Dorsolateral prefrontal cortex (tissue), 122 donors: ENCODE measurements at places on chromosomes 13 and 19.

GRCh38 chr19:4229179-4229931 is at the start of gene EBI3:
Gene EBI3, plus strand, starts transcription at chr19:4229523. Its CDS starts 28 bp downstream, at chr19:4229551.
- no peak for DNase-seq

DNA sequence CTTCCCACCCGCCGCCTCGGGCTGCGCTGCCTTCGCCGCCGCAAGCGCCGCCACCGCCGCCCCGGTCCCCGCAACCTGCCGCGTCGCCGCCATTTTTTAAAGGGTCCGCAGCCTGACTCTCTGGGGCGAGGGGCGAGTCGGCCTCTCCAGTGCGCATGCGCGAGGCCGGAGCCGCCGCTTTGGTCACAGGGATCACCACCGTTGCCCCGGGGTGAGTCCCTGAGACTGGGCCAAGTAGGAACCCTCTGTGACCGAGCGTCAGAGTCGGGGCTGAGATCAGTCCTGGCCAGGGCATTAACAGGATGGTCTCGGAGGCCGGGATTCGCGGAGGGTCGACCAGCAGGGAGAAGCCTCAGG is 42.6 kb downstream of the ZNF146 start:
- peak; percentile 38 for DNase-seq

GRCh38 chr19:44749292-44749691 is 784 bp downstream of the BCL3 start:
- DNase-seq: no peak

DNA sequence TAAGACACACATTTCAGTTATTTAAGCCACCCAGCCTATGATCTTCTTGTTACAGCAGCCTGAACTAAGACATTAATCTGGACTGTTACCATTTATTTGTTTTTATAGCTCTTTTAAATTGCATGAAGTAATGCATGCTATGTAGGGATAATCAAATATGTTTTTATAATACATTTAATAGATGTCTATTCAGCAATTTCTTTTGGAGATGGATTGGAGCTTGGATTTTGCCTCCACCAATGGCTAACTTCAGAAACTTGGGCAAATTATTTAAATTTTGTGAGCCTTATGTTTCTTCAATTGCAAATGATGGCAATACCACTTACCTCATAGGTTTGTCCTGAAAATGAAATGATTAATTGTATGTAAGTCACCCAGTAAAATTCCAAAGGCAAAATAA is 288.7 kb downstream of the GPC6 start:
- no peak for DNase-seq

DNA sequence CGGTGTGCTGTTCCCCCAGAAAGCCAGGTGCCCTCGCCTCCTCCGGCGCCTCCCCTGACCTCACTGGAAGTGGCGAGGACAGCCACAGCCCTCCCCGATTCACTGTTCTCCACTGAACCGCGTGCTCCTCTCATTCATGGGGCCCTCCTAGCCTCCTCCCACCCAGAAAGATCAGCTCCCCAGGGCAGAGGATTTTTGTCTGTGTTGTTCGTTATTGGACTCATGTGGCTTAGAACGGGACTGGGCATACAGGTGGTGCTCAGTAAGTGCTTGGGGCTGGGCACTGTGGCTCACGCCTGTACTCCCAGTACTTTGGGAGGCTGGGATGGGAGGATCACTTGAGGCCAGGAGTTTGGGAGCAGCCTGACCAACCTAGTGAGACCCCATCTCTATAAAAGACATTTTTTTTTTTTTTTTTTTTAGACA is 3.8 kb downstream of the PRTN3 start:
- no peak for DNase-seq

- no peak for DNase-seq
These were observed 50.6 kb downstream of the ELF1 start for GRCh38 chr13:40968416-40969000.

DNA sequence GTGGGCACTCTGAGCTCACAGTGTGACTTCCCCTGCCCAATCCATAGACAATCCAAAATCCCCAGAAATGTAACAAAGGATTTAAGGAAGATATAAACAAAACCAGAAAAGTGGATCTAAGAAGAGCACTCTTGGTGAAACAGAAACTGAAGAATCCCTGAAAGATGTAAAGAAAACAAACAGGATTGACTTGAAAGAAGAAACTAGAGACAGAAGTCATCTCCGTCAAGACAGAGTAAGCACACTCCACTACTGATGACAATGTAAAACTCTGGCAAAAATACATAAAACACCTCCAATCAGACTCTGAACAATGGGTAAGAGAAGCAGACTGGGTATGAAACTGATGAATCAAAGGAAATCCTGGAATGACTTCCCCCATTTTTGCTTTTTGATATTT is 13.5 kb downstream of the TUBGCP3 start:
- DNase-seq: no peak

GRCh38 chr19:7842661-7843294 is 12.8 kb downstream of the EVI5L start:
- no peak for DNase-seq

DNA sequence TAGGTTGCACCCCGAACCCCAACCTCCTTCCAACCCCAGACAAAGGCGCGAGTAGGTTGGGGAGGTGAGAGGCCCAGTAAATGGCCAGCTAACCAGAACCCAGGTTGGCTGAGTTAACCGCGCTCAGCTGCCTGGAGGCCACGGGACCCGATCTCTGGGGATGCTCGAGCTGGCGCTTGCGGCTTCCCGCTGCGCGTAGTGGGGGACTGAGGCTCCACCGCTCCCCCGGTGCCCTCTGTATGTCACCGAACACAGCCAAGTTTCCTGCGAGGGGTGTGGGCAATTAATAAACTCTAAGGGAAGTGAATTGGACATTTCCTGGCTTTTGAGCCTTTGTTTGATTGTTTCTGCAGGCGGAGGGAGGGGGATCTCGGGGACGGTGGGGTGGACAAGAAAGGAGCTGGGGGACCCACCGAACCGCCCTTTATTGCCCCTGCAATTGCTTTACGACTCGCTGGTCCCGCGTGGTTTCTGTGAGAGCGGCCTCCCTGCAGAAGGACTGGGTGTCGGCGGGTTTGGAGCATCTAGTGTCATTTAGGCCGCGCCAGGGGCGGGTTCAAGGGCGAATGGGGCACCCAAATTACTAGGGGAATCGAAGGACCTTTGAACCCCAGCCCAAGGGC is 3.5 kb upstream of the ZIC5 start:
- DNase-seq: no peak

- DNase-seq: no peak
These were observed 481.9 kb downstream of the COG6 start for GRCh38 chr13:40137400-40137799.

DNA sequence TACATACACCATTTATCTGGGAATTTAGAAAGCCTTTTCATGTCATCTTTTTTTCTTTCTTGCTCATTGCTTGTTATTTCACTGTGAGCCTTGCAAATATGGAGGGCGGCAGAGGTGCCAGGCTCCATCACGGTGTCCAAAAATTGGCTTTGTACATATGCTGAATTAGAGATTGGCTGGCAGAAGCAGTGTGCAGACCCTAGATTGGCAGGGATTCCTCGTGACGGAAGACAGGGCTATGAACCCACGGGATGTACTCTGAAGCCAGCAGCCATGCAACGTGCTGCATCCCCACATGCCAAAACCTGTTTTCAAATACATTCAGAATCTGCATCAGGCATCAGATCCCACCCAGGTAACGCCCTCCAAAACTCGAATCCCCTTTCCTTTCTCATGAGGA is 142.8 kb downstream of the ZIC5 start:
- no peak for DNase-seq

DNA sequence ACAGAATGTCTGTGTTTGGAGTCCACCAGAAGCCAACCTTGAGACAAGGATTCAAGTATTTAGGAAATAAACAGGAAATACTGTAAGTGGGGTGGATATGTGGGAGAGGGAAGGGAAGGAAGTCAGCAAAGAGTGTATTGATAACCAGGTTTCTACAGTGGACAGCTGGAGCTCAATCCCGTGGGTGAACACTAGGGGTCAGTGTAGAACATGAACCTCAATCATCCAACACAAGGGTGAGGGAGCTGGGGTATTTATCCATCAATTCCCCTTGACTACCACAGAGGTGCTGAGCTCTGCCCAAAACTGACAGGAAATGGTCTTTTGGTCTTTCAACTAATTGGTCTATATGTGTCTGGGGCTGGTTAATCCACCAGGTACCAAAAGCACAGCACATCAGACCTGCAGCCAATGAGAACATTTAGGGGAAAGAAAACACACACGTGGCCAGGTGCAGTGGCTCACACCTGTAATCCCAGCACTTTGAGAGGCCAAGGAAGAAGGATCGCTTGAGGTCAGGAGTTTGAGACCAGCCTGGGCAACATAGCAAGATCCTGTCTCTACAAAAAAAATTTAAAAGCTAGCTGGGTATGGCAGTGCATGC is 5.6 kb upstream of the SYDE1 start:
- DNase-seq: no peak

GRCh38 chr13:52029569-52029968 is 5.1 kb downstream of the UTP14C start:
- DNase-seq: no peak

DNA sequence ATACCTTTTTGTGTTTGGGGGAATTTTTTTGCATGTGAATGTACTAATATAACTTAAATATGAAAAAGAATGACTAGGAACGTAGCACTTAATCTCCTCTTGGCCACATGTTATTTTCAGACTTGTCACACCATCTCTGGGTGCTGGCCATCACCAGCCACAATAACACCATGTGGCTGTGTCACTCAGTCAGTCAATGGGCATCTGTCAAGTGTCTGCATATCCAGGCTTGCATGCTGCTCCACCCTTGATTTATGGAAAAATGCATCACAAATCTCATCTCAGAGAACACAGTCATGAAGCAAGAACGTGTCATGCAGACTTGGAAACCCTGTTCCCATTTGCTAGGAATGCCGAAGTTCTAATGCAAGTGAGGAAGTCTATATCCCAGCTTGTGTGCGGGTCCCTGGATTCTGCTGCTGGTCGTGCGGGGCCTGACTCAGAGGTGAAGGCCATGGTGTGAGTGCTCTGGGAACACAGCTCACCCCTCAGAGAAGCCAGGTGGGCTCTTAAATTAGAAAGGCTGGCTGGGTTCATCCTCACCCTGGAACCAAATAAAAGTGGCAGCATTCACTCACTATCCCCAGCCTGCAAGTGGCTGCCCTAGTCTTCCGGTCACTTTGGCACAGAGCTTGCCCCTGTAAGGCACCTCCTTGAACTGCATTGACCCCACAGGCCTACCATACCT is 53.6 kb upstream of the ARHGEF7 start:
- no peak for DNase-seq

GRCh38 chr13:30729801-30730200 is 5.5 kb upstream of the ALOX5AP start:
- DNase-seq: no peak

DNA sequence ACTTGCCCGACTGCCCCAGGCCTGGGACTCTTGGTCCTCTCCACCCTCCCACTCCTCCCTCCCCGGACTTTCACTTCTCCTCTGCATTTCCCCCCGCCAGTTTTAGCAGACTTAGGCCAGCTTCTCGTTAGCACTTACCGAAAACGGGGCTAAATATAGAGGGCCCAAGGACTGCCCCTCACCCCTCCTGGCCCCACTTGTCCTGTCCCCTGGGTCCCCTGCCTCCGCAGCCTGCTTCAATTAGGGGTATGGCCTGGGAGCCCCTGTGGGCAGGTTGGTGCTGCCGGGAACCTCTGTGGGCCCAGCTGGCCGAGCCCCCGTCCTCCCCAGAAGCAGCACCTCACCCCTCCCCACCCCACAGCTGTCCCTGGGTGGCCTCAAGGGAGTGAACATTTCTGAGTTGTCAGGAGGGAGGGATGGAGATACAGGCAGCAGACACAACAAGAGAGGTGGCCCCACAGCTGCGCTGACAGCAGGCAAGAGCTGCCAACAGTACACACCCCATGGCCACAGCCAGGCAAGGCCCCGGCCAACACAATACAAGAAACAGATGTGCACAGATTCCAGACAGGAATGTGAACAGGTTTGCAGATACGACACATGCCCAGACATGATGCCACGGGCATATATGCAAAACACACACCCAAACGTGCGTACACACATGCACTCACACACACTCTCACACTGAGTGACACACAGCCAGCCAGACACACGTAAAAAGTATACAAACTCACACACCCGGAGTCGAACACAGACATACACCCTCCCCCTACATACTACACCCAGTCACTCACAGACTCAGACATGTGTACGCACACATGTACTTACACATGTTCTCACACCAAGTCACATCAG is 2.6 kb downstream of the POU2F2 start:
- DNase-seq: peak; percentile 22

- no peak for DNase-seq
These were observed 27.4 kb downstream of the STARD13 start for GRCh38 chr13:33257841-33258807.

- no peak for DNase-seq
These were observed 2.4 kb upstream of the PTGER1 start for GRCh38 chr19:14477418-14478112.

- no peak for DNase-seq
These were observed 199.6 kb upstream of the IRS2 start for GRCh38 chr13:109985871-109986450.

DNA sequence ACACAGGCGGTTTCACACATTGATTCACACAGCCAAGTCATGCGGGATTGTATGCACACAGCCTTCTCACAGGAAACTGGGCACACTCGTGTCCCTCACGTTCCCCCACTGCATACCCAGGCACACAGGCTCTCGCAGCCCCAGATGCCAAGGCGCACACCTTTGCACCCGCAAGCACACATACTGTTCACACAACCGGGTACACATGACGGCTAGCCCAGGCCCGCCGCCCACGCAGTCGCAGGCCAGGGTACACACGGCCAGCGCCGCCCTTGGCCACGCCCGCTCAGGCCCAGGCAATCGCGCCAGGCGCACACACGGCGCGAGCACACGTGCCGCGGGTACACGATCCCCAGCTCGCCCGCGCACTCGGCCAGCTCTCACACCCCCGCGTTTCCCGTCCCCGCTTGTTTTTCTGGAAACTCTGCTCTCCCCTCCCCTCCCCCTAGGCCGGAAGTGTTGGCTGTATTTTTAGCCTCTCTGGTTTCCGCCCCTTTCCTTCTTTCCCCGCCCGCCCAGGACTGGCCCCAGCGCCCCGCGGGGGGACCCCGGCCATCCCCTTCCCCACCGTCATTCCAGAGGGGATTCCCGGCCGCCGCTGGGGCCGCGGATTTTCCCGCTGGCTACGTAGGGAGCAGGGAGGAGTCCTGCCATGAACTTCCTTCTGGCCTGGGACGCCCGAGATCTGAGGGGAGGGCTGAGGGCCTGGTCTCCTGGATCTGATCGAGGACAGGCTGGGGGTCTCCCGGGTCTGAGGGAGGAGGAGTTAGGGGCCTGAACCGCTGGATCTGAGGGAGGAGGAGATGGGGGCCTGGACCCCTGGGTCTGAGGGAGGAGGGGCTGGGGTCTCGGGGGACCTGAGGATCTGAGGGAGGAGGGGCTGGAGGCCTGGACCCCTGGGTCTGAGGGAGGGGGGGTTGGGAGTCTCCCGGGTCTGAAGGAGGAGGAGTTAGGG is 4.0 kb upstream of the ZFP36 start:
- peak; percentile 52 for DNase-seq
